Hematopoietic multipotent progenitor cell treated with erythropoietin and hydrocortisone succinate and interleukin-3 and kit ligand, for 8 days (in vitro differentiated cells): ENCODE measurements at places on chromosomes 4 and X.

GRCh38 chr4:44351069-44351468 is 97.5 kb downstream of the KCTD8 start:
- no peak for DNase-seq

DNA sequence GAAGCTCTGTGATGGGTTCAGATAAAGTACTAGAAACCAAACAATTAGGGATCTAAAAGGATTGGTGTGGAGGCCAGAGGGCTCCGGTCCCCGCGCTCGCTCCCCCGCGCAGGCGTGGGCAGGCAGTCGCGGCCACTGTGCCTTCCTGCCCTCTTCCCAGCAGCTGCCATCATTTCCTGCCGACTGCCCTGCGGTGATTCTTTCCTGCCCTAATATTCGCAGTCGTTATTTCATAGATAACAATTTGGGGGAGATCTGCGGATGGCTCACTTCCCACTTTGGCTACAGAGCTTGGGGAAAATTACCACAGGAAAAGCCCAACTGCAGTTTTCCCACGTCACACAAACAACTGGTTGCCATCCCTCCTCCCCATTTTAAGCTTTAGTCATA is 2.2 kb downstream of the GRIA2 start:
- DNase-seq: no peak

GRCh38 chrX:38458071-38458470 is 103.3 kb upstream of the TSPAN7 start:
- peak; percentile 6 for DNase-seq

DNA sequence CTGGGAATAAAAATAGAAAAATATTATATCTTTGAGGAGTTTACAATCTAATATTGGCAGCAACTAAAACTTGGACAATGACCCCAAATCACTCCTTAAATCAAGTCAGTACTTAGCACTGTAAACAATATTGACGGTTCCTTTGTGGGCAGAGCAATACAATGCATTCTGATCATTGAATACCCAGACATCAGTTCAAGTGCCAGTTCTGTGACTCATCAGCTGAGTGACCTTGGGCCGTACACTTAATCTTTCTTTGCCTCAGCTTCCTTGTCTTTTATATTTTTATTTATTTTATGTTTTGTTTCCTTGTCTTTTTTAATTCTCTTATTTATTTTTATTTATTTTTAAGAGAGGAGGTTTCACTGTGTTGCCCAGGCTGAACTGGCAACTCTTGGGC is 112.2 kb upstream of the ANXA3 start:
- DNase-seq: no peak

GRCh38 chrX:65993915-65994460 is 45.9 kb downstream of the VSIG4 start:
- peak; percentile 14 for DNase-seq

DNA sequence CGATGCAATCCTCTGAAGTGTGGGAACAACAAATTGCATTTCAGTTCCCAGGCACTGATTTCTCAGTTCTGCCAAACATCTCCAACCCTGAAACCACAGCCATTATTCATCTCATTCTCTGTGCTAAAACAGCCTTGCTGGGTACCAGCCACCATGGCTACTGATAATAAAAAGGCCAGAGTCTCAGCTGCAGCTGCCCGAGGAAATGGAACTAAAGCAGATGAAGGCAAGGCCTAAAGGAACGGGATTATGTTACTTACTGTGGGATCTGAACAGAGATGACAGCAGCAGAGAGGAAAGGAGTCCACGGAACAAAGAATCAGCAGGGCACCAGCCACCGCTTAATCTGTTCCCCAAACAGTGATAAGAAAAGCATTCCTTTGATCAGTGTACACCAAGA is 155.7 kb downstream of the PAPSS1 start:
- no peak for DNase-seq

DNA sequence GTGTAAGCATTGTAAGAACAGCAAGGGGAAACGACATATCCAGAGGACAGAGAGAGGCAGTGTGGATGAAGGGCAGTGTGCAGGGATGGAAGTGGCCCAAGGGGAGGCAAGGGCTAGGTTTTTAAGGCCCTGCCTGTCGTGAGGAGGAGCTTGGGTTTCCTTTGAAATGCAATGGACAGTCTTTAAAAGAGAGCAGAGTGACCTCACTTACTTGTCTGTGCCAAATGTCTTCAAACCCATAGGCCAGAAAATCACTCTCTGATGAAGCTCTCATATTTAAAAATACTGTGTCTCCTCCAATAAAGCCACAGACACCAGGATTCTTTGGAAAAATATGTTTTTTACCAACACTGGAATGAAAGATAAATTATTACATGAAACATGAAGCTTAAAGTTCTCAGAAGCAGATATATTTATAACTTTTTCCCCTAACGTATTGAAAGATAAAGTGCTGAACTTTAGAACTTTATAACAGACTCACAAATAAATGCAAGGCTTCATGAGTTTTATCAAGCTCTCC is 19.2 kb upstream of the ATXN3L start:
- DNase-seq: no peak

DNA sequence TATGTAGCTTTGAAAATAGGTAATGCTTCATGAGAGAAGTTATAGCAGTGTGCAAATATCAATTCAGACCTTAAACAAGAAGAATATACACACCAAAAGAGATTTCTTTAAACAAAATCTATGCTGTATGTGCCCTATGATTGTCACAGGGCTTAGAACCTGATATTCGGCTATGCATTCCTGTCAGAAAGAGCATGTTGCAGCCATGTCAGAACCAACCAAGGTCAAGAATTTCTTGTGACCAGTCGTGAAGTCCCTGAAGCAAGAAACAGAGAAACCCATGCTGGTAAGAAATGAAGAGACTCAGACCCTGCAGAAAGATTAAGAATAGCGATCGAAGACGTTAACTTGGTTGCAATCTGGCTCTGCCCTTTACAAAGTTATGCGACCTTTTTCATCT is 210.3 kb upstream of the SPIN4 start:
- peak; percentile 3 for DNase-seq
